ENCODE measurements at places on chromosomes 7 and 10.

- no peak for DNase-seq
These were observed 980 bp downstream of the ADAMTS14 start for GRCh38 chr10:70673043-70673928.

- DNase-seq = no peak
These were observed 14.4 kb upstream of the GJC3 start for GRCh38 chr7:99943641-99944496.

DNA sequence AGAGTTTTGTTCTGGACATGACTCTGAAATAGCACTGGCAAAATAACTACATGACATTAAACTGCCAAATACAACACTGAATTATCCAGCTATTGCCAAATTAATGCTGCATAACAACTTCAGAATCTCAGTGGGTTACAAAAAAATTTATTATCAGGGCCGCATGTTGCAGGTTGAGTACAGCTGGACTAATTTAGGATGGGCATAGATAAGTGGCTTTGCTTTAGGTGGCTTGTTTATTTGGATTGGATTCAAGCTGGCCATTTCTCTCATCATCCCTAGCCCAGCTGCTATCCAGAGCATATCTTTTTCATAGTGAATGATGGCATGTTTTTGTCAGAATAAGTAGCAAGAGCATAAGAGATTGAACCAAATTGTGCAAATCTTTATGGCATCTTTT, 1277.1 kb downstream of the REEP3 start:
- DNase-seq = no peak

- no peak for DNase-seq
These were observed 18.0 kb upstream of the HILPDA start for GRCh38 chr7:128437426-128438332.

DNA sequence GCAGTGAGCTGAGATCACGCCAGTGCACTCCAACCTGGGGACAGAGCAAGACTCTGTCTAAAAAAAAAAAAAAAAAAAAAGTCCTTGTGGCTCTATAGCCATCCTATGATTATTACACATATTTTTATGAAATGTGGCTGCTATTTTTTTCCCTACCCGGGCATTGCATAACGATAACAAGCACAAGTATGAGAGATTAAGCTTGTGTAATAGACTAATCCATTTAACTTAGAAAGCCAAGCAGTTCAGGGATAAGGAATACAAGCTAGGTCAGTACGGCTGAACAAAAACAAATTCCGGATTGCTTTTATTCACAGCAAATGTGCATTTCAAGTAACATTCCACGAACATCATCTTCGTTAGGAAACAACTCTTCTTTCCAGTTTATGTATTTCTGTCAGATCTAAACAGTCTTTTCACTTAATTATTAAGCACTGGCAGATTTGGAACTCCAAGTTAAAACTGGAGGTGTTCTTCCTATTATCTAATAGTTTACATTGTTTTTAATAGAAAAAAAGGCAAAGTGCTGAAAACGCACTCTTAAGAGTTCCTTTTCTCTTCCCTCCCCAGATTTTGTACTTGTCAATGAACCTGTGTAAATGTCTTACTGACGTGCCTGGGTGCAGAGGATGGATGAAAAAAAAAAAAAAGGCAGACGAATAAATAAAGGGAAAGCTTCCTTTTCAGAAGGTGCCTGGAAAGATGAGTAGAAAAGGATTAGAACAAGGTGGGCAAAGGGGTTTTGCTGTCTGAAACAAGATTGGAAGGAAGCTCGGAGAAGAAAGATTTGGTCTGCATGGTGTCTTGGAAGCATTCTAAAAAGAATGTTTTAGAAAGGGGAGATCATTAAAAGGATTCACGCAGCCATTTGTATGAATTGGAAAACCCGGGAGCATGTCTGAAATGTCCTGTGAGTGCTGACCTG, 81.1 kb downstream of the PRTFDC1 start:
- no peak for DNase-seq

DNA sequence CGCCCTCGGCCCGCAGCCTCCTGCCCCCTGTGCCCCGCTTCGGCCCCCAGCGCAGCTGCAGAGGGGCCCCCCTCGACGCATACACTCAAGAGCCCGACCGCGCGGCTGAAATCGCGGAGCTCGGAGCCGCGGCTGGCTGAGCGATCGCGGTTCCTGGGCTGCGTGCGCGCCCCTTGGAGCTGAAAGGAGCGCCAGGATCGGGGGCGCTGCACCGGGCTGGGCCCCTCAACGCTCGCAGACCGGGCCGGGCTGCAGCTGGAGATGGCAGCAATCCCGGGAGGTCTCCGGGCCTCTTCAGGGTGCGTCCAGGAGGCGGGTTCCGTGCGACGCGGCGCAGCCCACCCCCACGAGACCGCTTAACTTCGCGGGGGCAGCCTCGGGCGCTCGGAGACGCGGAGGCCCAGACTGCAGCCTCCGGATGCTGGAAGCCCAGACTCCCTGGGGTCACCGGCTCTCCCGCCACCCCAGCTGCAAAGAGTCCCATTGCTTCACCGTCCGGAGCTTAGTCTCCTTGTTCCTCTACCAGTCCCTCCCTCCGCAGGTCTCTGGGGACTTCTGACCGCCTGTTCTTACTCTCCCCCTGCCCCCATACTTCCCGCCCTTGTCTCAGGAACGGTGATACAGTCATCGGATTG, 73.0 kb upstream of the LRRC4 start:
- no peak for DNase-seq

GRCh38 chr10:102644646-102645387, 538 bp downstream of the TRIM8 start:
- no peak for DNase-seq

DNA sequence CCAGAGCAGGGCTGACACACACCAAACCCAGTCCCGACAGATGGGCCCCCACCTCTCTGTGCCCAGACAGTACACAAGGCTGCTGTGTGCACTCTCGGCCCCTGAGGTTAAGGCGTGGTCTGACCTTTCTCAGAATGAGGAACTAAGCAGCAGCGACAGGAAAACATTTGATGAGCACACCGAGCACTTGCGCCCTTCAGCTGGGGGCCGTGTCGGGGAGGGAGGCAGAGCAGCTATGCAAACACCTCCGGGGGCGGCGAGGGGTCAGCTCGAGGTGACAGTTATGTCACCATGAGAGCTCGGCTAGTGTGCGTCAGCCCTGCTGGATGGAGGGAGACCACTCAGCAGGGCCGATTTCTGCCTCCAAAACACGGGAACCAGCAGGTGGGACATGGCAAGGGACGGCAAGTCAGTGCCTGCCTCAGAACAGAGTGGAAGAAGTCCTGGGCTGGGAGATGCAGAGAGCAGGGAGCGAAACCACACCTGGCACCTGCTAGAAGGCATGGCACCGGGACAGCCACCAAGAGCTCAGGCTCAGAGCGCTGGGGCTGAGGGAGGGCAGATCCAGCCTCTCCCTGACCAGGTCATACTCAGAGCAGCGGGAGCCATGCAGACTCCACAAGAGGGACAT, 57.4 kb downstream of the CHST15 start:
- DNase-seq = no peak

DNA sequence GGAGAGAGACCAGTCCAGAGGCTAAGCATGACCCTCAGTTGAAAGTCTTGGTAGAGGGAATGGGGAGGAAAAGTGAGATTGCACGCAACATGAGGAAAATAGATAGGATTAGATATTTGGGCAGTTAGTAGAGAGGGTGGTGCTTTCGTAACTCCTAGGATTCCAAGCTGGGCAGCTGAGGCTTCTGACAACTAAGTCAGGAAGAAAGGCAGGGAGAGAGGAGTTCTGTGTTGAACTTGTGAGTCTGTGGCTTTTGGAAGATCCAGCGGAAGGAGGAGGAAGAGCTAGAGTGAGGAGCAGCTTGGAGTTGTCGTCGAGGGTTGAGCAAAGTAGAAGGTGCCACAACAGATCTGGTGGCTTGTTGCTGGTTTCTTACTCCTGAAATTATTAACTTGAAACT, 21.8 kb downstream of the CUL1 start:
- no peak for DNase-seq

DNA sequence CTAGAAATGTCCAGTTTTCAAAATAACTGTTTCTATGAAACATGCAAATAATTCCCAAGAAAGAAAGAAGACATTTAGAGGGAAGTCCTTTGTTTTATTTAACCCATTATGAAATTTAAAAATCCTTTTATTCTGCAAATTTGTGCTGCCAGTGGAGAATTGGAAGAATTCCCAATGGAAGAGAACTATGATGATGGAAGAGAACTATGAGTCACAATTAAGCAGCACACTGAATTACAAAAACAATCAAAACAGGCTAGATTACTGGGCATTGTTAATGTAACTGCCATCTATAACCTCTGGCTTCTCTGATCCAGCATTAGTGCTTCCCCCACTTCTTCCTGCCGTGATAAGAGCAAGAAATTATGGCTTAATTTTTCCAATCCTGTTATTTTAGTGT, 126.2 kb upstream of the FEZF1 start:
- DNase-seq = no peak

DNA sequence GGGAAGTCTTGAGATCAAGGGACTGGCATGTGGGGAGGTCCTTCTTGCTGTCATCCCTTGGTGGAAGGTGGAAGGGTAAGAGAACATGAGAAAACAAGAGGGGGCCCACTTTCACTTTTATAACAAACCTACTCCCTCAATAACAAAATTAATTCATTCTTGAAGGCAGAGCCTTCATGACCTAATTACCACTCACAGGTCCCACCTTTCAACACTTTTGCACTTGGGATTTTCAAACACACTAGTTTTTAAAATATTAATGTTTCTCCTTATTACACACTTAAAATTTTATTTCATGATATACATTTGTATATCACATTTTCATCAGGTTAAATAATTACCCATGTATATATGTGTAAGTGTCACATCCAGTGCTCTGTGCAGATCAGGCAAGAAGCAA, 2.0 kb downstream of the ST7 start:
- DNase-seq = no peak

- DNase-seq = no peak
These were observed 57.9 kb upstream of the INPP5A start for GRCh38 chr10:132479603-132480221.

- no peak for DNase-seq
These were observed 146.2 kb upstream of the NFE2L3 start for GRCh38 chr7:26005683-26006410.

DNA sequence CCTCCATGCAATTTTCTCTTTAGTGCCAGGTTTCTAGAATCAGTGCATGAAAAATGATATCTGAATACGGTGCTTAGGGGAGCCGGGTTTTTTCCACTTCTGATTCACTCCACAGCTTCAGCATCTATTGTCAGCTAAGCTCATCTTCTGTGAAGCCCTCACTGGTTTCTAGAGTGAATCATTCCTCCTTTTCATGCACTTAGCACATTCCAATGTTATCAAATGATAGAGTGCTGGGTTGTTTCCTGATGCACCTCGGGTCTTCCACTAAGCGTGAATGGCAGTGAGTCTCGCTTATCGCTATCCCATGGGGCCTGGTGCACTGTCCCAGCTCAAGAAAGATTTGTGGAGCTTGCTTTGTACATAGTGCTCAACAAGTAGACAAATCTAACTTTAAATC, 170.9 kb upstream of the RHEB start:
- DNase-seq = no peak

DNA sequence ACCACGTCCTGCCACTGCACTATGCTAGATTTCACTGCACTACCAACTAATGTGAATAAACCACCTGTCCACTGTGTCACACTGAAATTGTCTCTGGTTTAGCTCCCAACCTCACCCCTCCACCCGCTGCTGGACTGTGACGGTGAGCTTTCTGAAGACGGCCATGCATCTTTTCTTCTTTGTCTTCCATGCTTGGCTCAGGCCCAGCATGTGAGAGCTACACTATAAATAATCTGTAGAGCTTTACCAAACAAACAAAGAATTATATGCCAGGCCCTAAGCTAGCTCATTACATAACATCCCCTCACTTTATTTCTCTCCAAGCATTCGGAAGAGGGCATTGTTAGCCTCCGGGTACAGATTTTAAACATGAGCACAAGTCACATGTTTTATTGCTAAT, 633.2 kb downstream of the TNS3 start:
- no peak for DNase-seq

DNA sequence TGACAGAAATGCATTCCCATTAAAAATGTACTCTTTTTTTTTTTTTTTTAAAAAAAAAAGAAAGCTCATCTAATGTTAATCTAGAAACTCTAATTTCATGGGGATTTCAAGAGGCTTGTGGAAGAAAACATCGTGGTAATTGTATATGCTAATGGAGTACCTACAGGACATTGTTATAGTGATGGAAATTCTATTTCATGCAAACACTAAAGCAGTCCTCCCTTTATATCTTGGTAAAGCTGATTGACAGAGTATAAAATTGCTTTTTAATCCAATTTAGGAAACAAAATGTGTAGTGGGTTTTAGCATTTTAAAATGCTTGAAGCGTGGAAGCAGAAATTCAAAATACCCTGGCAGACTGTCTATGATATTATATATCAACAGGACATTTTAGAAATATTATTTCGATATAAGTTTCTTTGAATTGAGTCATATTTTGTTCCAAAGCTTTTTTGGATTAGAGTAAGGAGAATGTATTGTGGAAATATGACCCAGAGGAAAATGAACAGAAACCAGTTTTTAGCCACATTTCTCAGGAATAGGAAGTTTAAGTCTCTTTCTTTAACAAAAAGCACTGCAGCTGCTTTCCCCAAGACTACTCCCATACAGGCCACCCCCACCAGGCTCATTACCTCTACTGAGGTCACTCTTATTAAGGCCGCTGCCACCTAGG, 121.9 kb downstream of the WNT2 start:
- DNase-seq = no peak

DNA sequence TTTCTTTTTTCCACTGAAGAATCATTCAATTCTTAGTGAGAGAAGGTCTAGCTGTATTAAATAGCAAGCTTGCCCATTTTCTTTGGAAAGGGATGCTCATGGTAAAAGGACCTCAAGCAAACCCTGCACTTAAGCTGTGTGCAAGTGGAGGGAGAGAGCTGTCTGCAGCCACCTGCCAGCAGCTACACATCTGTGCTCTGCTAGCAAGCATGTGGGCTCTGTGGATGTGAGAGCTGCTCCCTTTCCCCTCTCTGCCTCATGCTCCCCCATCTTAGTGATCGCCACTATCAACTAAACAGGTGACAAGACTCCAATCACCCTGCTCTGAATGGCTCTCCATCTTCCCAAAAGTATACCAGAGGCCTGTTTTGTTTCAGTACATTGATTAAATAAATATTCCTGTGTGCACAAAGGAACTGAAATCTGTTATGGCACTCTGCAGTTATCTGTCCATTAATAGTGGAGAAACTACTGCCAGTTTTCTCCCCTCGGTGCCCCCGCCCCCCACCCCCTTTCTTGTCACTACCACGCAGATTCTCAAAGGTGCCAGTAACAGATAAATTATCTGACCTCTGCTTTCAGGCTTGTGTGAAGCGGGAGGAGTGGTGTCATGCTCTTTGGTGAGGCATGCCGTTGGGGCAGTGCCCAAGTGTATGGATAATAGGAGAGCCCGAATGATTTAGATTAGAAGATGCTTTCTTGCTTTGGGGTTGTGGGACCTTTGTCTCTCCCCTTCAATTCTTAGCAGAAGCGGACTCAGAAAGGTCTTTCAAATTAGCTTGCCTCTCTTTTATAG, 26.4 kb downstream of the AUTS2 start:
- DNase-seq = no peak

DNA sequence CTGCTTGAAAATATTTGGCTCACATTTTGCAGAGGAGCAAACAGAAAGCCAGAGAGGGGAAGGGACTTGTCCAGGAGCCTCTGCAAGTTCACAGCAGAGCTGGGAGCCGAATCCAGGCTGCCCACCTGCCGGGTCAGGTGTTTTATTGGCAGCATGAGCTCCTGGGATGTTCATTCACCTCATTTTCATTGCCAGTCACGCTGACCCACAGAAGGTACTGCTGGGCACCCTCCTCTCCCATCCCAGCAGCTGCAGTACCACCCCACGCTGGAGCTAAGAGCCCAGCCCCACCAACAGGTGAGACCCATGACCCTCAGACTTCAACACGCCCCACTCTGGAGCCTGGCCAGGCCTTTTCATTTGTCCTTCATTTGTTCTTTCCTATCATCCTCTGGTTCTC, 102.7 kb downstream of the GRID1 start:
- no peak for DNase-seq

- DNase-seq = no peak
These were observed 208.2 kb downstream of the MAD1L1 start for GRCh38 chr7:2024567-2024918.

Data from urinary bladder (tissue), 4 donors.